ENCODE measurements at places on chromosomes 11 and 22. TPM values are rescaled to one million over a fixed set of nuclear protein-coding genes. Genes with fewer than 3 reads are reported as not detected.

Gene XKR3
- total RNA-seq = not detected

Gene OR8G5
- not detected for total RNA-seq

Gene TMX2
- 75.0 TPM for total RNA-seq

Gene MAPK8IP1
- total RNA-seq = 19.1 TPM

Gene OR6A2
- total RNA-seq = 0.65 TPM

Gene MIOX
- not detected for total RNA-seq

Gene ZNRF3
- total RNA-seq = 5.2 TPM

Gene KIRREL3
- total RNA-seq = not detected

Gene TP53AIP1
- total RNA-seq = not detected

Gene CASP5
- not detected for total RNA-seq

Gene CREB3L1
- 31.3 TPM for total RNA-seq

Gene CADM1
- total RNA-seq = 1.3 TPM

Gene LMO2
- 10.3 TPM for total RNA-seq

Gene FAM180B
- not detected for total RNA-seq

Gene CPT1B
- 1.8 TPM for total RNA-seq

Gene RIMBP3C
- 0.18 TPM for total RNA-seq

Gene HTR3B
- not detected for total RNA-seq

Gene KRTAP5-11
- total RNA-seq = not detected

Gene MS4A3
- not detected for total RNA-seq

Gene PRODH
- total RNA-seq = not detected

Gene P4HA3
- total RNA-seq = 8.1 TPM

Gene PATE4
- total RNA-seq = not detected

Gene BEST1
- total RNA-seq = 3.4 TPM

Gene ANKK1
- total RNA-seq = not detected

Gene RFPL2
- not detected for total RNA-seq

Gene UCP3
- total RNA-seq = not detected

Gene F2
- not detected for total RNA-seq

Gene CRACR2B
- 0.32 TPM for total RNA-seq

Gene FERMT3
- total RNA-seq = 13.1 TPM

Gene ATL3
- 90.3 TPM for total RNA-seq

Gene SLC6A5
- total RNA-seq = not detected

Gene GLYATL1B
- total RNA-seq = not detected

Gene NPTXR
- 0.54 TPM for total RNA-seq

Gene OR6T1
- total RNA-seq = not detected

Gene NRIP3
- 9.7 TPM for total RNA-seq

Gene RAG2
- total RNA-seq = not detected
